CD4-positive, alpha-beta T cell treated with Interferon alpha-2 for 1 hour (primary cell): ENCODE measurements at places on chromosomes 2 and 18.

DNA sequence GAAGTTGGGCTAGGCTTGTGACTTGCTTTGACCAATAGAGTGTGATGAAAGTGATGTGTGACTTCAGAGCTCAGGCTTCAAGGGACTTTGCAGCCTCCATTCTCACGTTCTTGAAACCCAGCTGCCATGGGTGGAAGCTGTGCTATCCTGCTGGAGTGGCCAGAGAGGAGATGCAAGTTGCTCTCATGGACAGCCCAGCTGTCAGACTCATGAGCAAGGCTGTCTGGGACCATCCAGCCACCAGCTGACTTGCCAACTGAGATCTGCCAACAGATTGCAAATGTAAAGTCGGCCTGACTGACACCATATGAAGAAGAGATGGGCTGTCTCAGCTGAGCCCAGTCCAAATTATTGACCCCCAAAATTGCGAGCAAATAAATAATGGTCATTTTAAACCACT is 226.4 kb upstream of the CXCR4 start:
- no peak for DNase-seq

GRCh38 chr2:11647834-11648600 is 22.0 kb downstream of the NTSR2 start:
- no peak for DNase-seq

DNA sequence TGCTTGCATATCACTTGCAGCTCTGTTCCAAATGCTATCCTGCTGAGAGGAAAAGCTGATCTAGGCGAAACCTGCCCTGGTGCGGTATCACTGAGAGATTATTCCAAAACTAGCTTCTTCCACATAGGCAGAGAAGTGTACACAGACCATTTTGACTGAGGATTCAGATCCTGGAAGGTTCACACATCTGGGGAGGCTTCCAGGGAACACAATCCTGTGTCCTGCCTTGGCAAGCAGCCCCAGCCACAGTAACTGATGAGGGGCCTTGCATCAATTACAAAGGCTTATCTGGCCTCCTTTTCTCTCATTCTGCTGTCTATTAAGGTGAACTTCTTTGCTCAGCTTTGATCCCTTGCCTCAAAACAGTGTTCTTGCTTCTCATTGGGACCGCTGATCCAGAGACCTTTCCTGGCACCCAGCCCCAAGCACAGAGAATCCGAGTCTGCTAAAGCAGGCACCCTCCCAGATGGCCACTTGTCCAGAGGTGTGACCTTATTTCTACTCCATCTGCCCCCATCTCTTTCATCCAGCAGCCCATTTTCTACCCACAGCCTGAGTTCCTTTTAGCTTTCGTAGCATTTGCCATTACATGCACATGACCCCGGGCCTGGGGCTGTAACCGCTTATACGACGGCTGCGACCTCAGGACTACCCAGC is 52.3 kb upstream of the ZFP36L2 start:
- DNase-seq = no peak

DNA sequence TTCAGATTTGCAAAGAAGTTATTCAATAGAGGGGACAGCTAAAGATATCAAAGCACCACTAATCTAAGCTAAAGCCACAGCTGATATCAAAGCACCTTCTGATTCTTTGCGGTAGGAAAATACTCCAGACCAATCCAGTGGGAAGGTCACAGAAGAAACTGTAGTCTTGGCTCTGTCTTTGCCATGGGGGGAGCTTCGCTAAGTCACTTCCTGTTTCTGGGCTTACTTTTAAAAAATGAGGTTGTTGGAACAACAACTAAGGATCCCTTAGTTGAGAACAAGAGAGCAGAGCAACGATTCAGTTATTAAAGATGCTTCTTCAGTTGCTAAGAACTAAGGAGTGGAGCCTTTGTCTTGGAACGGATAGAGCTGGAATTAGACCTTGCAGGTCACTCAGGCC is 12.2 kb downstream of the LPIN1 start:
- no peak for DNase-seq

DNA sequence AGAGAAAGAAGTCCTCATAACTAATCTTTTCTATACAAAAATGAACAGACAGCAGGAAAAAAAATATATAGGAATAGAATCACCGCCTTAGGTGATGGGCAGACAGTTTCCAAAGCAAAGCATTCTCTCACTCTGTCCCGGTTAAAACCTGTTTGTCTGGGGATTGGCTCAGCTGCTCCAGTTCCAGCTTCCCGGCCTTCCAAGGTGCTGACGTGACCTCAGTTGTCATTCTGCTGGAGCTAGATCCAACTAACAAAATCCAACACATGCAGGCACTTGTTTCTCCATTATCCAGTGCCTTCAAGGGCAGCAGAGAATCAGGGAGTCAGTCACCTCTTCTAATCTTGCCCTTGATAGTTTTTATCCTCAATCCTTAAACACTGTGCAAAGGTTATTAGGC is 52.8 kb downstream of the IKZF2 start:
- no peak for DNase-seq

DNA sequence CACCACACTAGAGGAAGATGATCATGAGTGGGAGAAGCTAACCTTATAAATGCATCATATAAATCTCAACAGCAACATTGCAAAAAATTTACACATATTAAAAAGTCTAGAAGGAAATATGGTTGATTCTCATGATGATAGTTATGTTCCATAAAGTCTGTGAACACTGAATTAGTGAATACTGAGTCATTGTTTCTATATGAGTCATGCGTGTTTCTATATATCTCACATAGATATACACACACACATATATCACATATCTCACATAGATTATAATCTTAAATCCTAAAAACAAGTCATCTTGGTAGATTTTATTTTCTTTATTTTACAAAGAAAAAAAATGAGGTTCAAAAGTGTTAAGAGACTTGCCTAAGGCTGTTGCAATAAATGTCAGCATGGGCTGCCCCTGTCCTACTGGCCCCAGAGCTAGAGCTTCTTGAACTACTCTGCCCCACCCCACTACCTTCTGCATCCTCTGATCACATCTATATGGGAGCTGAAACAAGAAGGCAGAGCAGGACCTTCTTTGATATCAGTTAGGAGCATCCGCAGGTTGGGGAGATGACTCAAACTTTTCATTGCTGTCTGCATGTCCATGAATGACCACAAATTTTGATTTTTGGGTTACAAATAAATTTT is 81.8 kb upstream of the ADAM23 start:
- no peak for DNase-seq

- peak; percentile 68 for DNase-seq
These were observed 36.9 kb upstream of the SLC14A1 start for GRCh38 chr18:45686891-45687611.

GRCh38 chr2:74513605-74514367 is 464 bp upstream of the TLX2 start:
- DNase-seq = peak; percentile 33

DNA sequence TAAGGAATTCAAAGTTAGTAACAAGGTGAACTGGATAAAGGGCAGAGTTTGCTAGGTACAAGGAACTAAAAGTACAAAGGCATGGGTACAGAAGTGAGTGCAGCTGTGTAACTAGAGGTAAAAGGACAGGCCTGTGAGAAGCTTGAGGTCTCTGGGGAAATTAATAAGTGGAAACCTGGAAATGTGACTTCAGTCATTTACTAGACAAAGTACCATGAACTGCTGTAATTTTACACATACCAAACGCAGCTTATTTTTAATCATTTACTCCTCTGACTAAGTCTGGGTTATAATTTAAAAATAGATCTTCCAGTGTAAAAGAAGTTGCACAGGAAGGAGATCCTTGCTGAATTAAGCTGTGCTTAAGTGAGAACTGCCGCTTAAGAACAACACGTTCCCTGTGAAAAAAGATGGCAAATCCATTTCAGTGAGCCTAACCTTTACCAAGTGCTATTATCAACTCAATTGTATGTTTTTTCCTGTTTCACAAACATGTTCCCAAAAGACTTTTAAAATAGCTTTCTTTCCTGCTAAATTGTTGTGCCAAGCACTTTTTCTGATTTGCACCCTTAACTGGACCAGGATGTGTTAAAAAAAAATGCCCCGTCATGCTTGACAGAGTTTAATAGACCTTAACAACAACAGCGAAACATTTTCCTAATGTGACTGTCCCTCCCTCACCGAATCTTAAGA is 44.3 kb downstream of the CALCRL start:
- DNase-seq = no peak

DNA sequence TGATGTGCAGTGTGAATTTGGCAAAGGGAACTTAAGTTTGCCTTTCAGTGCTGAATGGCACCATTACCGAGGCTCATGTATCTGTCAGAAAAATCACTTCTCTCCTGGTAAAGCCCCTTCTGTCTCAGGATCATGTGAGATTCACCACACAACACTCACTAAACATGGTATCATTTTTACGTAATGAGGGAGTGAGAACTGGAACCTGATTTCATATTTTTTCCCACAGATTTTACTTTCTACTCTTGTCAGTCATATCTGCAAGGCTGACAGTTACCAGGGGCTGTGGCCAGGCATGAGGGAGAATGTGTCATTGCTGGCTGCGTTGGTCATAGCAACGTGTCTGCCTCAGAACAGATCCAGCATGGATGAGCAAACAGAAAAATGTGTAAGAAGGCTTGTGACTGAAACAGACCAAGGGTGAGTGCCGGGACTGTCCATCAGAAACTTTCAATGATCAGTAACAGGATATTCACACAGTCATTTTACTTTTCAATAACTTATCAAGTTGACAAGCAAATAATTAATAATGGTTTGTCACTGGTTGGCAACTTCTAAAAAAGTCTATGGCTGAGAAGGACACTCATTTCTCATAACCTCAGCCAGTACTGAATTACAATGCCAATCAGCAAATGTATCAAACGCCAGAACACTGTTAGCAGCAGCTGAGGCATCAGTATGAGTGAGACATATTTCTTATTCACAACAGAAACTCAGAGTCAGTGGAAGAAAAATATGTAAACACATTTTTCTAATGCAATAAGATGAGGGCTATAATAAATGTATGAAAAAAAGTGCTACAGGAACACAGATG is 100.5 kb downstream of the CDC42EP3 start:
- no peak for DNase-seq

DNA sequence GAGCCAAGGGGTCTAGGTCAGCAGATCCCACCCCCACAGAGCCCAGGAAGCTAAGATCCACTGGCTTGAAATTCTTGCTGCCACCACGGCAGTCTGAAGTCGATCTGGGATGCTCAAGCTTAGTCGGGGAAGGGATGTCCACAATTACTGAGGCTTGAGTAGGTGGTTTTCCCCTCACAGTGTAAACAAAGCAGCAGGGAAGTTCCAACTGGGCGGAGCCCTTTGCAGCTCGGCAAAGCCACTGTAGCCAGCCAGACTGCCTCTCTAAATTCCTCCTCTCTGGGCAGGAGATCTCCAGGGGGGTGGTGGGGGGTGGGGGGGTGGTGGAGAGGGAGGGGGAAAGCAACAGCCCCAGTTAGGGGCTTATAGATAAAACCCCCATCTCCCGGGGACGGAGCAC is 419.5 kb downstream of the NUP35 start:
- DNase-seq = no peak

- no peak for DNase-seq
These were observed 65.8 kb downstream of the ARHGAP28 start for GRCh38 chr18:6795307-6795706.

DNA sequence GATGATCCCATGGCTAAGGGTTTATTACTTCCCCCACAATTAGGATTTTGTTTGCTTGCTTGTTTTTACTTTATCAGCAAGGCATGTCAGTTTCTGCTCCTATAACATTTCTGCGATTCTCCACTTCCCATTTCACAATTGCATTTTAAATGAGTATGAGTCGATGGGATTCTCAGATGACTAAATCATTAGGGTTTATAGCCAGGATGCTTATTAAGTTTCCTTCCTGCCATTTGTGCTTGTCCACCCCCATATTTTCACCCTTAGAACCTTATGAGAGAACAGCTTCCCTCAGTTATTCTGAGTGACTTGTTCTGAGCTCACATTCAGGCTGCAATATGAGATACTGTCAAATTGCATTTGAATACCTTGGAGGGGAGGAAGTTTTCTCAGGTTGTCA is 37.9 kb upstream of the C1GALT1C1L start:
- DNase-seq = no peak

- DNase-seq = no peak
These were observed 3.7 kb upstream of the FEV start for GRCh38 chr2:218988650-218989049.

- DNase-seq = no peak
These were observed 223.0 kb upstream of the DOK6 start for GRCh38 chr18:69177702-69178101.

DNA sequence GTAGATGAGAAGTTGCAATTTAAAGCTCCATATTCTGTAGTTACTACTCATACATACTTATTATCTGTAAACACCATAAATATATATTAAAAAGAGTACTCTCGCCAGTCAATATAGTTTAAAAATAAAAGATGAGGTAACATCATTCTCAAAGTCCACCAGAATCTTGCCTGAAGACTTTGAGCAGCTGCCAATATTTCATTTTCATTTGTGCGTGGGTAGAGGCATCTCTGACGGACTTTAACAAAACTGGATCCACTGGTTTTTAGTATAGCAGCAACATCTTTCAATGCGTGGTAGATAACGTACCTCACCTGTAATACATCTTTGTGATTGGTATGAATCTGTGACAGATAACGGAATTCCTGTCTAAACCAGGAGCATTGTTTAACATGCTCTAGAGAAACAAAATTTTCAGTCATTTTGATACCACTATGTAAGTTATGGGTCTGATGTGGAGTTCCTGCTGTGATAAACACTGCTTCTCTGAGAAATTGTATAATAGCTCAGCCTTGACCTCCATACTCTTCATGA is 45.0 kb downstream of the WDR75 start:
- DNase-seq = no peak

DNA sequence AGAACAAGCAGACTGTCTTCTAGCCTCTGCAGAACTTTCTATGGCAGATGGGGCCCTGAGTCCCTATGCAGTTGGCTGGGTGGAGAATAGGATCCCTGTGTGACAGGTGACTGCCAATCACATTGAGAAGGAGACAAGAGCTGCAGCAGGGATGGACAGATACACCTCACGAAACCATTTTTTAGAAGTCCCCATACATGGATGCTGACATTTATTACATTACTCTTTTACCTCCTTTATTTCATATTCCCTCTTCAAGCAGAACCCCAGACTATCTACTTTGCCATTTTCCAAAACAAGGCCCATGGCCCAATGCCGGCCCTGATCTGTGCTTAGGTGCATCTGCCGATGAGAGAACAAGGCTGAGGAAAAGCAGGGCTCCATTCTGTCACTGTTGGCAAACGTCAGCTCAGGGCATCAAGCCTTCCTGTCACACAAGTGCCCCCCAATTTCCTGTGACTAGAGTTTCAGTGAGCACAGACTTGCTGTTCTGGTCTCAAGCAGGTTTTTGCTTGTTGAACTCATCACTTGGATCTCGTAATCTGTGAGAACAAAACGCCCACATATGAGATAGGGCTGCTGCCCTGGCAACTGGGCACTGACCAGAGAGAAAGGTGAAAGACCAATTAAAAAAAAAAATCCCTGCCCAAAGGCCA is 35.8 kb downstream of the LOXHD1 start:
- DNase-seq = no peak
